Fibroblast of gingiva (primary cell): ENCODE measurements at places on chromosomes 6 and 20.

DNA sequence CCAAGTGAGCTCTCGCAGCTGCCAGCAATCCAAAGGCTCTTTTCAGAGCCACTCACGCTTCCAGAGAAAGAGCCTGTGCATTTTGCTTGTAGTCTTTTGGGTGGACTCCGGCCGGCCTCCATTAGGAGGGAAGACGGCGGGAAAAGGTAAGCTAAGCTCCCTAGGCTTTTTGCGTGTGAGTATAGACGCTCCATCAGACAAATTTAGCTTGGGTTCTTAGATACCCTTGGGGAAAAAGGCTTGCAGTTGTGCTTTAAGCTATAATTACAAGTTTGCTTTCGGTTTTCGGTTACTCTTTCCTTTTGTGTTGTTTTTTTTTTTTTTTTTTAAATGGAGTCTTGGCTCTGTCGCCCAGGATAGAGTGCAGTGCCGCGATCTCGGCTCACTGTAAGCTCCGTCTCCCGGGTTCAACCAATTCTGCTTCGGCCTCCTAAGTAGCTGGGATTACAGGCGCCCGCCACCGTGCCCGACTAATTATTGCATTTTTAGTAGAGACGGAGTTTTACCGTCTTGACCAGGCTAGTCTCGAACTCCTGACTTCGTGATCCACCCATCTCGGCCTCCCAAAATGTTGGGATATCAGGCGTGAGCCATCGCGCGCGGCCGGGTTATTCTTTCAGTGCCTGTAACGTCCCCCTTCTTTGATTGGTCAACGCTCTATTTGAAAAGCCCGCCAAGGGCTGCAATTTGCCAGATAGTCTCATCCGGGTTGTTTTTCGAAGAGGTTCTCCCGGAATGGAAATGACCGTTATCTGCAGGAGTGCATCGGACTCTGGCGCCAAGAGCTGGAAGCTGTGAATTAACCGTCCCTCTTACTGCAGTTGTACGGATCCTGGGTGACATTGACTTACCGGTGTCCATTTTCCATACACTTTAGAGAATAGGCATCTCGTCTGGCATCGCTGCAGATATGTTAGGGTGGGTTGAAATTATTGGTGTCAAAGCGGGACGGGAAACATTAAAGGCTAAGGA is 18.1 kb downstream of the OR2B2 start:
- DNase-seq = peak; percentile 92

DNA sequence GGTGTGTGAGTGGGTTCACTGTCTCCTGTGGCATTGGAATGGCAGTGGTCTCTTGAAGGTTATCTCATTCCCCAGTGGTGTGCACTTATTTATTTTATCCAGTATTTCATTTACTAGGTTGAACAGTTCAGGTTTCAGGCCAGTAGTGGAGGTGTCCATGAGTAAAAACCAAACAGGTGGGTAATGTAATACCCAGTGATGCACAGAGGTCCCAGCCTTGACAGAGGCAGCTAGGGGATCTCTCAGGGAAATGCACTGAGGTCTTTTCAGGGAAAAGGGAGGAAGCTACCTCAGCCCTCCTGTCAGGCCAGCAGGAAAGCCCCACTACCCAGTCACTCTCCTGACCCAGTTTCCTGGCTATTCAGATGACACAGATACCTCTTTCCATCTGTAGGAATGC is 403.6 kb downstream of the UTRN start:
- no peak for DNase-seq

GRCh38 chr6:110360676-110361075 is 2.5 kb upstream of the METTL24 start:
- no peak for DNase-seq

DNA sequence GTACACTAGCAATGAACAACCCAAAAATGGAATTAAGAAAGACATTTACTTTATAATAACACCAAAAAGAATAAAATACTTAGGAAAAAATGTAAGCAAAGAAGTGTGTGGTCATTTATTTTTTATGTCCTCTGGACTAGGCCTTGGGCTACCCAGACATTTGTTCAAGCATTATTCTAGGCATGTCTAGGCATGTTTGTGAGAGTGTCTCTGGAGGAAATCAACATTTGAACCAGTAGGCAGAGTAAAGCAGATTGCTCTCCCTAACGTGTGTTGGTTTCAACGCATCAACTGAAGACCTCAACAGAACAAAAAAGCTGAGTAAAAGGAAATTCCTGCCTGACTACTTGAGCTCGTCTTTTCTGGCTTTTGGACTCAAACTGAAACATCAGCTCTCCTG is 84.5 kb downstream of the ANKEF1 start:
- DNase-seq = no peak

DNA sequence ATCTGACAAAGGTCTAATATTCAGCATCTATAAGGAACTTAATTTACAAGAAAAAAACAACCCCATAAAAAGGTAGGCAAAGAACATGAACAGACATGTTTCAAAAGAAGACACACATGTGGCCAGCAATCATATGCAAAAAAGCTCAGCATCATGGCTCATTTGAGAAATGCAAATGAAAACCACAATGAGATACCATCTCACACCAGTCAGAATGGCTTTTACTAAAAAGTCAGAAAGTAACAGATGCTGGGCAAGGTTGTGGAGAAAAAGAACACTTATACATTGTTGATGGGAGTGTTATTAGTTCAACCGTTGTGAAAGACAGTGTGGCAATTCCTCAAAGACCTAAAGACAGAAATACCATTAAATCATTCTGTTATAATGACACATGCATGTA is 289.9 kb upstream of the MMS22L start:
- no peak for DNase-seq

DNA sequence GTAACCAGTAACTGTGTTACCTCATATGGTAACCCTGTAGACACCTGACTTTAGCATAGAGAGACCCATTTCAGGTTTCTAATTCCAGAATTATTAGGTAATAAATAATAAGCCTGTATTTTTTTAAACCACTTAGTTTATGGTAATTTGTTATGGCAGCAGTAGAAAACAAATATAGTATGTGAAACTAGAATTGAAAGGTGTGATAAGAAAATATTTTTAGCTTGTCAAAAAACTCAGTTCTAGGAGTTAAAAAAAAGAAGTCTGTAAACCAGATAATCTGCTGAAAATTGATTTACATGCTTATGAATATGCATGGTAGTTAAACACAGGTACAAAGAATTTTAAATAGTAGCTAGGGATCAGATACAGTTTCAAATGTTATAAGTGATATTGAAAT is 695.0 kb upstream of the GJE1 start:
- no peak for DNase-seq
